Fibroblast of lung (primary cell): ENCODE measurements at places on chromosomes 11 and 22. TPM values are rescaled to one million over a fixed set of nuclear protein-coding genes. Genes with fewer than 3 reads are reported as not detected.

DNA sequence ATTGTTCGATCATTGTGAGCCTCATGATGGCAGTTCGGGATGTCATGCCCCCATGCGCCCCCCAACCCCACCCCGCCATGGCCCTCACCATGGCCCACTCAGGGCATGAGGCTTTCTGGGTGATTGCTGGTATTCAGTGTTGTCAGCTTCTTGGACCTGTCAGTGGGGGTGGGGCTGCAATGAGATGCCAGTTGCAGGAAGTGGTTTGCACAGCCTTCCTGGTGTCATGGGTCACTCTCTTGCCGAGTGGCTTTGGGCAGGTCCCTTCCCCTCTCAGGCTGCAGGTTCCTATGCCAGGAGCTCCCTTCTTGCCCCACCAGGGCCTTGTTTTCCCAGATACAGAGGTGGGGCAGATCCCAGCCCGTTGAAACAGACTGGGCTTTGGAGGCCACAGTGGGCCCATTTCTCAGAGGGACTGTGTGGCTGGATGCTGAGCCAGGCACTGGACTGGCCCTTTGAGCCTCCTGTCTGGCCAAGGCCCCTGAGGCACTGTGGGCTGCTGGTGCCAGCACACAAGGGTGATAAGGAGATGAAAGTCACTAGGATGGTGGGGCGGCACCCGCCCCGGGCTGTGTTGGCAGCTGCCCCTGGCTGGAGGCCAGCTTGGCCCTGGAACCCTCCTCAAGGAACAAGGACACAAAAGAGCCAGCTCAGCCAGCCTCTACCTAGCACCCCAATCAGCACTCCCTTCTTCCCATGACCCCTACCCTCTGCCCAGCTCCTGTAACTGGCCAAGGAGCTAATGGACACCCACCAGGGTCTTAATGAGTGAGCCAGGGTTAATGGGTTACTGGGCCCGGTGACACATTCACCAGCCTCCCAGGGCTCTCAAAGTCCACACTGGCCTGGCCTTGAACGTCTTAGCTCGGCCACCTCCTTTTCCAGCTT lies 1.5 kb upstream of the GGT1 start:
- no peaks in the 10 kb centered on the region for H3K27me3 ChIP-seq
- no peak overlapping the region for H3K27ac ChIP-seq
- no peaks in the 10 kb centered on the region for H3K4me1 ChIP-seq
- H3K4me3 ChIP-seq: no peak overlapping the region
- no peaks in the 10 kb centered on the region for H3K36me3 ChIP-seq
- DNase-seq: no peak

Gene MIOX
- total RNA-seq: under 0.01 and 0.17 TPM in 2 replicates

Gene PDGFB
- total RNA-seq: under 0.01 TPM in 1 of 2 replicates, not detected in the other

GRCh38 chr22:35914665-35915476 lies 113.8 kb downstream of the RBFOX2 start:
- peaks cover 17% of the 10 kb centered on the region for H3K4me1 ChIP-seq
- DNase-seq: peak; percentile 90
- H3K27me3 ChIP-seq: no peaks in the 10 kb centered on the region
- H3K27ac ChIP-seq: peak overlapping the region; percentile 37
- peak overlapping the region; percentile 71 for H3K4me3 ChIP-seq
- no peaks in the 10 kb centered on the region for H3K36me3 ChIP-seq
